ENCODE measurements at places on chromosomes 4 and X.

- DNase-seq: no peak
These were observed 324.2 kb upstream of the AADAT start for GRCh38 chr4:170413951-170414350.

DNA sequence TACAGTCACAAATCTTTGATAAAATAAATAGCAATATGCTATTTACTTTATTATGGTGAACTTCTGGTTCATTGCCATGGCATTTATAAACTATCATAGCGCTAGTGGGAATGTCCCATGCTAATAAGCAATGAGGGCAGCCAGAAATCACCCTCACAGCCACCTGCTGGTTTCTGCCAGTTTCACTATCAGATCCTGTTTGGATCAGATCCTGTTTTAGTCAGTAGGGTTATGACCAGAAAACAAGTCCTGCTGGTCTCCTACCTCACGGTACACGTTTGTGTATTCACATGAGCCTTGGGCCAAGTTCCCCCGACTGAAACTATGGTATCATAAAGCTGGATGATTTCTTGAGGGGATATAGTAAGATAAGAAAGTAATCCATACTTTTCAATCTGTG, 17.7 kb downstream of the FOXR2 start:
- DNase-seq: no peak

- no peak for DNase-seq
These were observed 568 bp downstream of the FHDC1 start for GRCh38 chr4:152936446-152937335.

- no peak for DNase-seq
These were observed 63.8 kb upstream of the ANXA10 start for GRCh38 chr4:168028568-168028967.

DNA sequence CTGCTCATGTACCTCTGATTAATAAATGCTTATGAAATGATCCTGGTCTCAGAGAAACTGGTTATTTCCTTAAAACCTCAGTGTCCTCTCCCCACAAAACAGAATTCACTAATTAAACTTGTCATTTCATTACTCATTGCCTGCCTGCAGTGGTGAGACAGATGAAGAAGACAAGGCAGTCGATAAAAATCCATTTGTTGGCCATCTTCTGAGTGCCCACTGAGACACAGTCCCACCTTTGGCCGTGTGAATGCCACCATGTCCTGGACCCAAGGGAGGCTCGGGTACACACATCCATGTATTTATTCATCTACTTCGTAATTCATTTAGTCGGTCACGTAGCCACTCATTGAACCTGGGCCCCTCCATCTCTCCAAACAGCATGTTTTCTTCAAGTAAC, 3.5 kb downstream of the S100P start:
- no peak for DNase-seq

DNA sequence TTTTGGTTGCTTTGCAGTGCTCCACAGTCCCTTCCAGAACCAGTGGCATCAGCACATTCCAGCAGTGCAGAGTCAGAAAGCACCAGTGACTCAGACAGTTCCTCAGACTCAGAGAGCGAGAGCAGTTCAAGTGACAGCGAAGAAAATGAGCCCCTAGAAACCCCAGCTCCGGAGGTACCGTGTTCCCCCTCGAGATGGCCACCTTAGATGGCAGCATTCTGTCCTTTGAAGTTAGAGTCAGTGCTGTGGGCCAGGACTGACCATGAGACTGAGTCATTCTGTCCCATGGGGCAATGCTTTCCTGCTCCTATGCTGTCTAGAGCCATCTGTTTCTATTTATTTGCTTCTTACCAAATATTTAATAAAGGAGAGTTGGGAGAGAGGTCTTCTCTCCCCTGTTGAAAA, 112.3 kb downstream of the KLHL8 start:
- DNase-seq: no peak

- peak; percentile 17 for DNase-seq
These were observed 52.5 kb upstream of the ANTXR2 start for GRCh38 chr4:80125252-80126177.

DNA sequence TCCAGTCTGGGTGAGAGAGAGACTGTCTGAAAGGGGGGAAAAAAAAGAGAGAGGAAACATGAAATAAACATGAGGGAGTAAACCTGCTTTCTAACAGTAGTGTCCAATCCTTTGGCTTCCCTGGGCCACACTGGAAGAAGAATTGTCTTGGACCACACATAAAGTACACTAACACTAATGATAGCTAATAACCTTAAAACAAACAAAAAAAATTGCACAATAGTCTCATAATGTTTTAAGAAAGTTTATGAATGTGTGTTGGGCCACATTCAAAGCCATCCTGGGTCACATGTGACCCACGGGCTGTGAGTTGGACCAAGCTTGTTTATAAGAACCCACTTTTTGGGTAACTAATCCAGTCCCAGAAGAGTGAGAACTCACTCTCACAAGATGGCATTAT, 30.3 kb downstream of the PDS5A start:
- no peak for DNase-seq

DNA sequence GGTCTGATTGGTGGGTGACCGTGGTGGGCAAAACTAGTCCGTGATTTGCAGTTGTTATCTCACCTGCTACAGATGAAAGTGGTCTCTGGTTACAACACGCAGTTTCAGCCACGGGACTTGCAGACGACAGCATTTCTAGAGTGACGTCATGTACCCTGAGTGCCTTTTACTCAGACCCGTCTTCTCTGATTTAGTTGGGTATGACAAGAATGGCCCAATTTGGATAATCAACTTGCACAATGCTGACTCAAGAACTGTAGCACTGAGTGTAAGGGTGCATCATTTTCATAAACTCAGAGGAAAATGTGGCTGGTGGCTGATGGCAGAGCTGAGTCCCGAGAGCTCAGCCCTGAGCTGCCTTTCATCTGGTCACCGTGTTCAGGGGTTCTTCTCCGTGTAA, 281.4 kb upstream of the FRG1 start:
- DNase-seq: no peak

GRCh38 chr4:87547016-87547708, 18.0 kb upstream of the SPARCL1 start:
- no peak for DNase-seq

GRCh38 chr4:168150420-168151050, 58.2 kb downstream of the ANXA10 start:
- no peak for DNase-seq

GRCh38 chr4:133969202-133969848, 232.3 kb downstream of the PABPC4L start:
- no peak for DNase-seq

GRCh38 chrX:39957816-39958566, 139.8 kb downstream of the BCOR start:
- no peak for DNase-seq

DNA sequence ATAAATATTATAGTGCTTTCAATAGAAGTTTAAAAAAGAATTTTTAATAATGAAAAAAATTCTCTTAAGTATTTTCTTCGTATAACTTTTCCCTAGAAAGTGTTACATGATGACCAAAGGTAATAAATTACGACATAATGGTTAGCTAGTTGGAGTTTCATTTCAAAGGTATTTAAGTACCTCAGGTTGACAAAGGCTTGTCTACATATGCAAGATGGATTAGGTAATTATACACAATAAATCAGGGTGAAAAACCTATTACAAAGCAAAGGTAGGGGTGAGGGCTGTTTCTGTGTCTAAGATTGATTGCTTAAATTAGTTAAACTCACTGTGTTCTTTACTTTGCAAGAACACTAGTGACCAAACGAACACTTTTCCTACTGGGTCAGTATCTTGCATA, 508.5 kb upstream of the FAT1 start:
- DNase-seq: no peak

DNA sequence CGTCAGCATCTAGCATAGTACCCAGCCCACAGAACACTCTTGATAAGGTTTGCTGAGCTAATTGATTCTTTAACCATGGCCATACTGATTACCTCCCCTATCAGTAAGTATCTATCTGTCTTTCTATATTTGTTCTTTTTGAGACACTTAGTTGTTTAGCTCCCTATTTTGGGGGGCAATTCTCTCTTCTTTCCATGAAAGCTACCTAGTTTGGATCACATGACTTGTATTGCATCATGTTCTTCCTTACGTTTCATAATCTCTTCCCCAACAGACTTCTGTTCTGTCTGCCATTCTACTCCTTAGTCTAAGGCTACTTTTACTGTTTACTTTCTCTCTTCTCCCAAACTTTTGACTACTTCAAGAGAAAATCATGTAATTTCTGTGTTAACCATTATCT, 39.0 kb downstream of the TBC1D19 start:
- no peak for DNase-seq

- no peak for DNase-seq
These were observed 11.2 kb downstream of the MEPE start for GRCh38 chr4:87843936-87844335.
